ENCODE measurements at places on chromosomes 1 and 21.

- DNase-seq, result no peak
Measured at GRCh38 chr21:25375675-25376074, 231.6 kb downstream of the MRPL39 start.

DNA sequence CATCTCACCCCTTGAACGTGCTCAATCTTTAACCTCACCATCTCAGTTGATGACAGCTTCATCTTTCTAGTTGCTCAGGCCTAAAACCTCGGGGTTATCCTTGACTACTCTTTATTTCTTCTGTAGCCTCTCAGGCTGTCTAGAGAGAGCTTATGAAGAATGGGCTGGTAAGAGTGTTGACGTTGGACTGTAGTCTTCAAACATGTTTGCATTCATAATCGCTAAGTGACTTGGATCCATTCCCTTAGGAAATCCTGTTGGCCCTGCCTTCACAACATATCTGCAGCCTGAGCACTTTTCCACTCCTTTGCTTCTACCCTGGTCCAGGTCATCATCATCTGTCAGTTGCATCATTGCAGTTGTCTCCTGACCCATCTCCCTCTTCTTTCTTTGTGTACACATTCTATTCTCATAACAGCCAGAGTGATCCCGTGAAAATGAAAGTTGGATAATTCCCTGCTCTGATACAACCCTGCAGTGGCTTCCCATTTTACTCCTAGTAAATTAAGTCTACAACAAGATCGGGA lies 10.5 kb downstream of the UCK2 start:
- no peak for DNase-seq

- peak; percentile 77 for DNase-seq
Measured at GRCh38 chr1:234608911-234609690, 877 bp downstream of the IRF2BP2 start.

DNA sequence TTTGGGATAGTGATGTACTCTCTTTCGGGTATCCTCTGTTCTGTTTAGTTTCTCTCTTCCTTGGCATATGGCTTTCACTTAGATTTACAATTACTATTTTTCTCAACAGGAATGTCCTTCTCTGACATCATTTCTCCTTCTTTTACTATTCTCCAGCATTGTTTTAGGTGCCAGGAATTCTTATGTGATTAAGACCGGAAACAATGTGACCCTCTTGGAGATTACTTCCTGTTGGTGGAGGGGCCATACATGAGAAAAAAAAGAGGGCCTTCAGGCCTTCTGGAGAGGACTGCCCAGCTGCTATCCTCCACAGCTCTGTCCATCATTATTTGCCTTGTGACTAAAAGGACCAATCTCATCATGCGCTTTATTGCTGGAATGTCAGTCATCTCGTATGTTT lies 50.4 kb upstream of the ADAMTS5 start:
- no peak for DNase-seq

DNA sequence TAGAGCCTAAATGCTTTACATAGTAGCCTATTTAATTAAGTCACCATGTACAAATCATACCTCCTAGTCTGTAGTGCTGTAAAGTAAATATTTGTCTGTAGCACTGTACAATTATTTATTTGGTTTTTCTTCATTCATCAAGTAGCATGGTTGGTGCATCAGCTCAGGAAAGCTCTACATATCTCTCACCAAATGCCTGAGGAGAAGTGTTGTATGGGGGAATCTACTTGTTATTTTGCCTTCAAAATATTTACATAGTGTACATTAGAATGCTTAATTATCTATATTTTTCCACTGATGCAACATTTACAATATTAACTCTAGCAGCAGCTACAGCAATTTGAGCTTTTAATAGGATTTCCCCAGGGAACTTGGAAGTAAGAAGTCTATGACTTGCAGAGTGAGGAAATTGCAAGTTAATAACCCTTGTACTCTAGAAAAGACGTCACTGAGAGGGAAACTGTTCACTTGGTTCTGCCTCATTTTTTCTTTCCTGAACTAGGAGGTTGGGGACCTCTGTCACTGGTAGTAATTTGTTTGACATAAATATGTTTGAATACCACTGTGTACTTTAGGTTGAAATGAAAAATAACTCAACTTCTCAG lies 207.4 kb downstream of the PDE4B start:
- no peak for DNase-seq

- DNase-seq, result no peak
Measured at GRCh38 chr1:153292740-153293479, 19.8 kb downstream of the PGLYRP3 start.

DNA sequence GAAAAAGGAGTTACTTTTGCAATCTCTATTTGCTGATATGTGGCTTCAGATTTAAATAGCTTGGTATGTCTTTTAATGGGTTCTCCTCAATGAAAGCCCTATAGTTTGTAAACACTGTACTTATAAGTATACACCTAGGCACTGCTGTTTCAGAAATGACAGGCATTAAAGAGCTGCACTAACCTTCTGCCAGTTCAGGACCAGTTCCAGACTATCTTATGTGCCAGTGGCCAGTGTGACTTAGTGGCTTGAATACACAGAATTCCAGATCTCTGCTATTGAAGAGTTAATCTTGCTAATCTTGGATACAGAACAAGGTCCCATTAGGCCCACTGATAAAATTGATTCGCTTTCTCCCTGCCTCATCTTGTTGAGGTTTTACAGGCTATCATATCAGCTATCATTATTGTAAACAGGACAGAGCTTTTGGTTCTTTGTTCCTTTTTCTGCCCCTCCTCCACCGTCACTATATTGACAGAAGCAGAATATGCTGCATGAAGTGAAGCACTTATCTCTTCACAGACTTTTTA lies 337.5 kb downstream of the LRRIQ3 start:
- DNase-seq, result no peak

DNA sequence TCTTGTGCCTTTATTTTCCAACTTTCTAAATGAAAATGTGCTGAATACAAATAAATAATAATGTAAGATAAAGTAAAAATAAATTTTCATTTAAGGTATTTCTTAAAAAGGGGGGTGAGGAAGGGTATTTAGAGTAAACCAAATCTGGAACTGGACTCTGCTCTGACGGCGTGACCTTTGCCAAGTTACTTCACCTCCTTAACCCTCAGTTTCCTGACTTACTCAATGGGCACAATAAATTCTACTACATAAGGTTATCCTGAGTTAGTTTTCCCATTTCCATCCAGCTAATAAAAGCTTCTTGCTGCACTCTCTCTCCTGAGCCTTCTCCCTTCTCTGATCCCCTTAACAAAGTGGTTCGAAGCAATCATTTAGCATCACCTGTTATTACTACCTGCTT lies 93.9 kb downstream of the NID1 start:
- DNase-seq, result no peak

DNA sequence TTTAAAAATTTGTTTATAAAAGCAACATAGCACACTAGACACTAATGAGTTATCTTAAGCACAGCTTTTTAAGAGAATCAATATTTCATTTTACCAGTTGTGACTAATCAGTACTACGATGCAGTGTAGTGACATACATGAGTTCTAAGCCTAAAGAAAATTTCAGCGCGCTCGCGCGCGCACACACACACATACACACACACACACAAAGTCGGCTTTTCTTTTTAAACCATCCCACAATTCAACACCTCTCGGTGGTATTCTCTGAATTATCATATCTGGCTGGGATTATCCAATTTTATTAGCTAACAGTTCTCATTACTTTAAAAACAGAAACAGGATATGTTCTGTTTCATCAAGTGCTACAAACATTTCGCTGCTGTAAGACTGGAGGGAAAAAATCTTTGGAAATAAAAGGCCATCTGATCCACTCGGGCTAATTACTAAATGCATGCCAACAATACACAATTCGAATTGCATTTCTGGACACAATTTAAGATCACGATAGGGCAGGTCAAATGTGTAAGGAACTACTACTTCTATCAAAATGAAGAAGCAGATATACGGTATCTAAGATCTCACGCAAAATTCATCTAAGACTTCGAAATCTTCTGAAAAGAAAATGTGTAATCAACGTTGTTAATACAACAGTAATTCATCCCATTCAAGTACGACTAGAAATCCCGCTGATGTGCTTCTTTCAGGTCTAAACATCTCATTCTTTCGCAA lies 1.2 kb downstream of the TUT4 start:
- peak; percentile 36 for DNase-seq

- DNase-seq, result no peak
Measured at GRCh38 chr1:117231312-117231711, 20.6 kb upstream of the VTCN1 start.

GRCh38 chr1:20311289-20311688 lies 20.6 kb downstream of the VWA5B1 start:
- no peak for DNase-seq

GRCh38 chr21:32597205-32597604 lies 11.9 kb upstream of the TCP10L start:
- DNase-seq, result no peak

- peak; percentile 31 for DNase-seq
Measured at GRCh38 chr21:25708467-25709065, 26.1 kb downstream of the ATP5PF start.

- no peak for DNase-seq
Measured at GRCh38 chr1:109768335-109768650, 4.6 kb upstream of the EPS8L3 start.

GRCh38 chr1:201184307-201185122 lies 6.1 kb upstream of the IGFN1 start:
- DNase-seq, result no peak

- DNase-seq, result no peak
Measured at GRCh38 chr1:19398309-19398760, 86.2 kb downstream of the SLC66A1 start.
